Esophagus squamous epithelium (tissue), 5 donors: ENCODE measurements at places on chromosomes 7 and 10. TPM values are rescaled to one million over a fixed set of nuclear protein-coding genes. Genes with fewer than 3 reads are reported as not detected.

METTL27 gene
- total RNA-seq, result 0.34 TPM

GRCh38 chr10:72267819-72268399 lies 5.8 kb upstream of the DDIT4 start:
- H3K4me1 ChIP-seq, result peaks cover 37% of the 10 kb centered on the region
- DNase-seq, result no peak
- no peaks in the 10 kb centered on the region for H3K36me3 ChIP-seq

DNA sequence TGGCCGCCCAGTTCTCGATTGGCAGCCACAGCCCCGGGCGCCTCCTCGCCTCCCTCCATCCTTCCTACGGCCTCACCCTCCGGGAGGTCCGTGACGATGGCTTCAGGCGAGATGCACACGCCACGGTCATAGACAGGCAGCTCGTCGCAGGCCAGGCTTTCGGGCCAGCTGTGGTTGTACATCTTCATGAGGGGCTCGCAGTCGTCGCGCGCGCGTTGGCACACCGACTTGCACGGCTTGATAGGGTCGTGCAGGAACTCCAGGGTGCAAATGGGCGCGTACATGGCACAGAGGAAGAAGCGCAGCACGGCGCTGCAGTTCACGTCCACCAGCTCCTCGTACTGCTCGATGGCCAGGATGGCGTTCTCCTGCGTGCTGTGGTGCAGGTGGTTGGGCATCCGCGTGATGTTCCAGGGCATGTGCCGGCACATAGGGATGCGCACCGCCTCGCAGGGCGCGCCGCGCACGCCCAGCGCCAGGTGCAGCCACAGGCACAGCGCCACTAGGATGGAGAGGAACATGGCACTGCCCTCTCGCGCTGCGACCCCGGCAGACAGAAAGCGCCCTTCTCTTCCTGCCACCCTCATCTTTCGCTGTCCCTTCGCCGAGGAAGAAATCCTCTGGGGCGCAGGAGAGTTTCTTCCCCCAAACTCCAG lies 472 bp downstream of the SFRP4 start:
- peak overlapping the region; percentile 72 for H3K4me3 ChIP-seq
- H3K4me1 ChIP-seq, result peaks cover 11% of the 10 kb centered on the region
- no peaks in the 10 kb centered on the region for H3K27me3 ChIP-seq
- no peak for DNase-seq
- H3K27ac ChIP-seq, result peak overlapping the region; percentile 42

GRCh38 chr10:119233821-119234220 lies 26.4 kb downstream of the GRK5 start:
- H3K36me3 ChIP-seq, result no peaks in the 10 kb centered on the region
- DNase-seq, result no peak
- no peak overlapping the region for H3K4me3 ChIP-seq
- H3K4me1 ChIP-seq, result peaks cover 61% of the 10 kb centered on the region
- peak overlapping the region; percentile 50 for H3K27ac ChIP-seq
- H3K27me3 ChIP-seq, result no peaks in the 10 kb centered on the region

DNA sequence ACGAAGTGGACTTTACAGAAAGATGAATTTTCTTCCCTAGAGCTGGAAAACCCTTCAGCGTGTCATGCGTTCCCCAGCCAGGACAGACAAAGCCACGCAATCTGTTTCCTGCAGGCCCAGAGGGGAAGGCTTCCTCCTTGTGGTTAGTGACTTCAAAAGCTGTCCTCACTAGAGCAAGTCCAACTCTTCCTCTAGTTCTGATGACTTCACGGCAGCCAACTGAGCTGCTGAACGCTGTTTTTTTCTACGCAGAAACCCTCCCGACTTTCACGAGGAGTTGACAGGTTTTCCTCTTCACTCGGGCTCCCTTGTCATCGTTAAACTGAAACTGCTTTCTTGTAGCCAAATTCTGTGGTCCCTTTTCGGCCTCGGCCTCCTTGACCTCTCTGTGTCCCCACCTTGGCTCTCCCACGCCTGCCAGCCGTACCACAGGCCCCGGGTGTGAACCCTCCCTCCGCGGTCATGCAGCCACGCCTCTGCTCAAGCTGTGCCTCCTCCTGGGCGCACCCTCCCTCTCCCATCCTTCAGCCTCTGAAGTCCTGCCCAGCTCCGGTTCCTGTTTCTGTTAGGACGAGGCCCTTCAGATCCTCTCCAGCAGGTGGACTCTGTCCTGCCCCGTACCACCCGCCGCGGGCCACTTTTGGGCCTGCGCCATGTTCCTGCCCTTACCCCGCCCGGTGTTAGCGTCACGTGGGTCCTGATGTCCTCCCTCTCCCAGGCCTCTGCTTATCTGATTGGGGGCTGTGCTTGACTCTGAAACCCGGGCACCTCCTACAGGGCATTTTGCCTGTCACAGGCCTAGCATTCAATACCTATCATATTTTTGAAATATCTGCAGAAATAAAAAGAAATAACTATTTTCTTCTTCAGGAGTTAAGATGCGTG lies 39.3 kb downstream of the CUX1 start:
- peaks cover 55% of the 10 kb centered on the region for H3K4me1 ChIP-seq
- no peaks in the 10 kb centered on the region for H3K36me3 ChIP-seq
- H3K27me3 ChIP-seq, result no peaks in the 10 kb centered on the region
- DNase-seq, result peak; percentile 69
- H3K4me3 ChIP-seq, result peak overlapping the region; percentile 58
- H3K27ac ChIP-seq, result peak overlapping the region; percentile 89

DNA sequence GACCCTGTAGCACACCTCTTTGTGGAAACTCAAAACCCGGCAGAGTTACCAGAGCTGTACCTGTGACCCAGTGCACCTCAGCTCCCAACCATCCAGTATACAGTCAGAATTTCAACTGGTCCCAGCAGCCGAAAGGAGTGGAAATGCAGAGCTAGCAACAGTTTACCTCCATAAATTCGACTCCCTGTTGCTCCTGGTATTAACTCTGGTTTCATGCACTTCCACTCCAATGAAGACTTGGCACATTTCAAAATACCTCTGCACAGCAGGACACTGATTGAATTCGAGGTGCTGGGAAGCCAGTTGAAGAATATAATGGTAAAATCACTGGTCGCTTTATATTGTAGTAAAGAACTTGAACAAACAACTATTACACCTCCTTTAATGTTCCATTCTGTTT lies 17.9 kb upstream of the TIAL1 start:
- H3K4me1 ChIP-seq, result peaks cover 6% of the 10 kb centered on the region
- no peaks in the 10 kb centered on the region for H3K27me3 ChIP-seq
- no peaks in the 10 kb centered on the region for H3K36me3 ChIP-seq
- H3K27ac ChIP-seq, result no peak overlapping the region
- no peak for DNase-seq
- no peak overlapping the region for H3K4me3 ChIP-seq

GRCh38 chr10:44281089-44281613 lies 103.7 kb downstream of the CXCL12 start:
- H3K4me3 ChIP-seq, result no peak overlapping the region
- no peaks in the 10 kb centered on the region for H3K4me1 ChIP-seq
- H3K27ac ChIP-seq, result peak overlapping the region; percentile 56
- DNase-seq, result no peak
- no peaks in the 10 kb centered on the region for H3K27me3 ChIP-seq
- H3K36me3 ChIP-seq, result no peaks in the 10 kb centered on the region

DNA sequence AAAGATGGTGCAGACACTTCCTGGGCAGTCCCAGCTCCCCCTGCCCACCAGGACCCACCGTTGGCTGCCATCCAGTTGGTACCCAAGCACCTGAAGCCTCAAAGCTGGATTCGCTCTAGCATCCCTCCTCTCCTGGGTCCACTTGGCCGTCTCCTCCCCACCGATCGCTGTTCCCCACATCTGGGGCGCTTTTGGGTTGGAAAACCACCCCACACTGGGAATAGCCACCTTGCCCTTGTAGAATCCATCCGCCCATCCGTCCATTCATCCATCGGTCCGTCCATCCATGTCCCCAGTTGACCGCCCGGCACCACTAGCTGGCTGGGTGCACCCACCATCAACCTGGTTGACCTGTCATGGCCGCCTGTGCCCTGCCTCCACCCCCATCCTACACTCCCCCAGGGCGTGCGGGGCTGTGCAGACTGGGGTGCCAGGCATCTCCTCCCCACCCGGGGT lies 14.5 kb upstream of the LIMK1 start:
- H3K27me3 ChIP-seq, result no peaks in the 10 kb centered on the region
- DNase-seq, result no peak
- H3K27ac ChIP-seq, result no peak overlapping the region
- peaks cover 26% of the 10 kb centered on the region for H3K36me3 ChIP-seq

DNA sequence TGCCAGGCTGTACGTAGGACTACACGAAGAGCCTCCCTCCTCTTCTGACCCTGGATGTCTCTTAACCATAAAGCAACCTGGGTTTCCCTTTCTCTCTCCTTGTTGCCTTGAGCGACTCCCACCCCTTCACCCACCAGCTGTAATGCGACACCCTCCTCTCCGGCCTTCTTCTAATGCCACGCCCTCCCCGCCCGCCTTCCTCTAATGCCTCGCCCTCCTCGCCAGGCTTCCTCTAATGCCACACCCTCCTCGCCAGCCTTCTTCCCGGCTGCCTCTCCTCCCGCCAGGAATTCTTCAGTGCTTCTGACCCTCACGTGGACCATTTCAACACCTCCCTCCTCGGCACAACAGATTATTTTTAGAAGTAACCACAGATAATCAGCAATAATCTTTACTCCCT lies 348.5 kb upstream of the SHH start:
- DNase-seq, result no peak
- H3K4me1 ChIP-seq, result no peaks in the 10 kb centered on the region
- H3K27me3 ChIP-seq, result no peaks in the 10 kb centered on the region
- no peaks in the 10 kb centered on the region for H3K36me3 ChIP-seq
- no peak overlapping the region for H3K27ac ChIP-seq

DNA sequence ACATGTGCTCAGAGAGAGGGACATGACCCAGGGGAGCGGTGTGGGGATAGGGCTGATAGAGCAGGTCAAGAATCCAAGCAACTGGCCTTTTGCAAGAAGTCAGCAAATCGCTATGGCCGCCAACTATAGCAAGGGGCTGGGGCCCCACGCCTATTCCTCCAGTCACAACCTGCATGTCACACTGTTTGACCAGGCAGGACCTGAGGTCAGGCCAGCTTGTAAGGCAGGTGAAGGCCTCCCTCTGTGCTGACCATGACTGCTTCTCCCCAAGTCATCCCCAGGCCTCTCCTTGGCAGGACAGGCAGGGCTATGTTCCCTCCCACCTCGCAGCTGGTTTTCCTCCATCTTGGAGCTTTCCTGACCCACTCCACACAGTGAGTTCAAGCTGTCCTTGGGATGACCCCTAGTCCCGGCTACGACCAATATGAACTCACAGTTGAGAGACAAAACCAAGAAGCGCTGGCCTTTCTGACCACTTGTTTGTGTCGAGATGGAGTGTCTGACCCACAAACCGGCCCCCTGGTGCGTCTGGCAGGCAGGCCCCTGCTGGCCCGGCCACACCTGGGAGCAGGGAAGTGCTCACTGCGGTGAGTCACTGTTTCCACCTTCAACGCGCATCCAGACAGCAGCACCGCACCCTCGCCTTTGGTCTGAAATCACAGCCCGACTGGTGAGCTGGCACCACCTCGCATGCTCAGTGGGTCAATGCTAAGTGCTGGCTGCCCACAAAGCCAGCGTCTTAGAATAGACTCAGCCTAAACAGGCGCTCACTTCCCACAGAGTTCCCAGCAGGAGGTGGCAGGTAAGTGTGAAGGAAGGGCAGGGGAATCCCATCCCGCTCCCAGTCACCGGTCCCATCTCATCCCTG lies 81.4 kb downstream of the VWA2 start:
- no peaks in the 10 kb centered on the region for H3K27me3 ChIP-seq
- no peak overlapping the region for H3K4me3 ChIP-seq
- peak overlapping the region; percentile 67 for H3K27ac ChIP-seq
- H3K36me3 ChIP-seq, result peaks cover 23% of the 10 kb centered on the region

GRCh38 chr7:38660427-38661099 lies 29.4 kb upstream of the AMPH start:
- no peak for DNase-seq
- H3K4me3 ChIP-seq, result no peak overlapping the region
- no peak overlapping the region for H3K27ac ChIP-seq
- no peaks in the 10 kb centered on the region for H3K36me3 ChIP-seq

SGCE gene
- 19.3 TPM for total RNA-seq

- no peak overlapping the region for H3K27ac ChIP-seq
- no peak overlapping the region for H3K4me3 ChIP-seq
- no peaks in the 10 kb centered on the region for H3K36me3 ChIP-seq
- DNase-seq, result no peak
Observed at GRCh38 chr7:14219125-14219524, 229.7 kb upstream of the ETV1 start.

DNA sequence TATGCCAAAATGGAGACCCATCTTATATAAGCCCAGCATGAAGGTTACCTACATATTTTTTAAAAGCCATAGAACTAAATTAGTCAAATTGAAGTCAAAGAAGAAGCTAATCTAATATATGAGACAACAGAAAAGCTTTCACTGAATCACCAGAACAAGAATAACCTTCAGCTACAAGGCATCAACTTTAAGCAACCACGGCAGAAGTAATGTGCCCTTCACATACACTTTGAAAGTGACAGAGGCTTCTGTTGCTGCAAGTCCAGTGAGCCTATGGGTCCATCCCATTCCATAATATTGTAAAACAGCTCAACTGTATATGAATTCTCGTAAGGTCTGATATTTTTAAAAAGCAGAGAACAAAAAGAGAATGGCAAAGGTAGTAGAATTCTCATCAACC lies 36.5 kb downstream of the CTNNA3 start:
- H3K4me3 ChIP-seq, result no peak overlapping the region
- H3K27ac ChIP-seq, result no peak overlapping the region
- H3K36me3 ChIP-seq, result no peaks in the 10 kb centered on the region

DNA sequence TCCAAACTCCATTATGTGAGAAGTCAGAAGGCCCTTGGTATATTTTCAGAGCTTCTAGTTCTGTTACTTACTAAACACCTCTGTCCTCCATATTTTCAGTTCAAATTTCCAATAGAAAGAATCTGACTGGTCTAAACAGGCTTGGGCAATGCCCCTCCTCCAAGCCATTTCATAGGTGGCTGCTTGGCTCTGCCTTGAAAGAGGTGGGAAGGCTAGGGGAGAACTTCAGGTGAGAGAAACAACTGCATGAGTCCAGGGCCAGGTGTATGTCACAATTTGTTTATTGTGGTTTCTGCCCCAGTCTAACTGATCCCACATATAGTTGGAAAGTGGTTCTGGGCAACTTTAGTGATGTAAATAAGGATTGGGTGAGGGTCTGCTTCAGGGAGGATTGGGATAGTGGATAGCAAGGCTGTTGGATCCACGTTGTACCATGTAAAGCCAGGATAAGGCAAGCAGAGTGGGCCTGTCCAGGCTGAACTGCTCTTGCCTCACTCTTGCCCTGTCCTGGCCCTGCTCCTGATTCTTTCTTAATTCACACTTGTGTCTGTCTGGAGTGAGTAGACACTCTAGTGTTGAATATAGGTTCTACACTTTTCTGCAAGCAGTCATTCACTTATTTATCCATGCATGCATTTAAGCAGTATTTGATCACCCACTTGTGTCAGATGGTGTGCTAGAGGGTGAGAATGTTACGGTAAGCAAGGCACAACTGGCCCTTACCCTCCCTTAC lies 67.5 kb upstream of the COMTD1 start:
- no peak for DNase-seq
- H3K4me3 ChIP-seq, result no peak overlapping the region
- no peaks in the 10 kb centered on the region for H3K4me1 ChIP-seq
- peak overlapping the region; percentile 46 for H3K27ac ChIP-seq

- H3K27ac ChIP-seq, result no peak overlapping the region
- no peak for DNase-seq
- H3K36me3 ChIP-seq, result no peaks in the 10 kb centered on the region
- H3K27me3 ChIP-seq, result no peaks in the 10 kb centered on the region
- peaks cover 4% of the 10 kb centered on the region for H3K4me1 ChIP-seq
- H3K4me3 ChIP-seq, result no peak overlapping the region
Observed at GRCh38 chr7:20401861-20402746, 71.4 kb downstream of the ITGB8 start.

GRCh38 chr7:122544463-122544862 lies 154.5 kb downstream of the RNF133 start:
- no peak overlapping the region for H3K27ac ChIP-seq
- H3K4me1 ChIP-seq, result no peaks in the 10 kb centered on the region
- no peak overlapping the region for H3K4me3 ChIP-seq
- no peaks in the 10 kb centered on the region for H3K36me3 ChIP-seq
- no peak for DNase-seq
